ENCODE measurements at places on chromosomes 1 and 21.

DNA sequence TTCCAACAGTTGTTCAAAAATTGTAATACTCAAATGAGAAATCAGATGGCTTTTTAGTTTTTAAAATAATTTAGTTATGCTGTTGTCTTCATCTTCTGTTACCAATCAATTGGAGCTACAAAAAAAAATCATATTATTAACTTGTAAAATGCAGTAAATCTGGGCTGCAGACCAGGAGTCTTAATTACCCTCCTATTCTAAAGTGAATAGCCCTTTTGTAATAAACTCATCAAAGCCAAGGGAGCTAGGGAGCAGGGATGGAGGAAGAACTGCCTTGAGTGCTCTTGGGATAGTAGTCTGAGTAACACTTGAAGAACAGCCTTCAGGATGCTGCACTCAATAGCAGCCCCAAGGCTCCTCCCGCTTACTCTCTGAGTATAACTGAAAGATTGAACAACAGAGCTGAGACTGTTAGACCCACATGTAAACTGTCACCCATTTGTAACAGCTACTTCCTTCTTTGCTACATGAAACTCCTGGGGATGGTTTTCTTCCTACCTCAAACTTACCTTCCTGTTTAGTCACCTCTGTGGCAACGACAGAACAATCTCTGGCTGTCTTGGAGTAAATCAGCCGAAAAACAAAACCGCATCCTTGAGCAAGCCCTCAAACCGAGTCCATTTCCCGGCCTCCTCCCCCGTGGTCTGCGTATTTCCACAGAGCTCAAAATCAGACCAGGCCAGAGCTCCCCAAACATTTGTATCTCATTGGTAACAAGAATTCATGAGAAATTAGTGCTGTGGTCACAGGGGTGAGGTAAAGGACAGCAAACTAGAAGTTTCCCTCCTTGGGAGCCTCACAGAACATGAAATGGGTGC lies 55.9 kb downstream of the CD58 start:
- no peak for DNase-seq

GRCh38 chr1:219041141-219041540 lies 132.5 kb upstream of the LYPLAL1 start:
- DNase-seq, result no peak

GRCh38 chr1:222950892-222951291 lies 136.1 kb downstream of the DISP1 start:
- no peak for DNase-seq

GRCh38 chr1:203656796-203657747 lies 30.4 kb downstream of the ATP2B4 start:
- DNase-seq, result no peak

GRCh38 chr21:34779860-34780259 lies 111.1 kb downstream of the CLIC6 start:
- no peak for DNase-seq

DNA sequence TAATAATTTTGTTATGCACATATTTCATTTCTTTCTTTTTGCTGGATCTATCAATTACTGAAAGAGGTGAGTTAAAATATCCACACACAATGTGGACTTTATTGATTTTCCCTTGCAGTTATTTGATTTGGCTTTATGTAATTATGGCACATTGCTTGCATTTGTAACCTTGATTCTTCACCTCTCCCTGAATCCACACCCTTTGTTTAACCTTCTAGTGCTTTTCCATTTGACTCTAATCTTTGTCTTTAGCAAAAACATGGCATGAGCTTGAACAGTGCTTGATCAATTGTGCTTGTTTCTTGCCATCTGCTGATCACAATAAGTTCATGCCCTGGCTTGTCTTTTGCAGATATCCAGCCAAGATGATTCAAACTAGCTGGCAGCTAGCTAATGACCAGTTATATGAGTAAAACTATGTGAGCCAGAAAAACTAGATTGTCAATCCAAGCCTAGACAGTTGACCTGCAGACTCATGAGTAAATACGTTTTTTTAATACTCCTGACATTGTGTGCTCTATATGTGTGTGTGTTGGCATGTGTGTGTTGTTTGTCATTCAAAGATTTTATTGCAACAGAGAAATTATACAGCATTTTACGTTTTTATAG lies 899.2 kb downstream of the NCAM2 start:
- no peak for DNase-seq

- DNase-seq, result no peak
Measured at GRCh38 chr1:247701338-247701737, 15.1 kb downstream of the OR6F1 start.

DNA sequence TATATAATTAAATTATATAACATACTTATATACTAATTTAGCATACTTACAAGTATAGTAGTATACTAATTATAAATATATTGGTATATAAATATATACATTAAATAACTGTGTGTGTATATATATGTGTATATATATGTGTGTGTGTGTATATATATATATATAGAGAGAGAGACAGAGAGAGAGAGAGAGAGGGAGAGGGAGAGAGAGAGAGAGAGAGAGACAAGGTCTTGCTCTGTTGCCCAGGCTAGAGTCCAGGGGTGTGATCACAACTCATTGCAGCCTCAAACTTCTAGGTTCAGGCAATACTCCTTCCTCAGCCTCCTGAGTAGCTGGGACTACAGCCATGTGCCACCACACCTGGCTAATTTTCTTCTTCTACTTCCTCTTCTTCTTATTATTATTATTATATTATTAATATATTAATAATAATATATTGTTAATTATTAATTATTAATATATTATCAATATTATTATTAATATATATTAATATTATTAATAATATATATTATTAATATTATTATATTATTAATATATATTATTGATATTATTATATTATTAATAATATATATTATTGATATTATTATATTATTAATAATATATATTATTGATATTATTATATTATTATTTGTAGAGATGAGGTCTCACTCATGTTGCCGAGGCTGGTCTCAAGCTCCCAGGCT lies 185.5 kb downstream of the CRB1 start:
- no peak for DNase-seq

DNA sequence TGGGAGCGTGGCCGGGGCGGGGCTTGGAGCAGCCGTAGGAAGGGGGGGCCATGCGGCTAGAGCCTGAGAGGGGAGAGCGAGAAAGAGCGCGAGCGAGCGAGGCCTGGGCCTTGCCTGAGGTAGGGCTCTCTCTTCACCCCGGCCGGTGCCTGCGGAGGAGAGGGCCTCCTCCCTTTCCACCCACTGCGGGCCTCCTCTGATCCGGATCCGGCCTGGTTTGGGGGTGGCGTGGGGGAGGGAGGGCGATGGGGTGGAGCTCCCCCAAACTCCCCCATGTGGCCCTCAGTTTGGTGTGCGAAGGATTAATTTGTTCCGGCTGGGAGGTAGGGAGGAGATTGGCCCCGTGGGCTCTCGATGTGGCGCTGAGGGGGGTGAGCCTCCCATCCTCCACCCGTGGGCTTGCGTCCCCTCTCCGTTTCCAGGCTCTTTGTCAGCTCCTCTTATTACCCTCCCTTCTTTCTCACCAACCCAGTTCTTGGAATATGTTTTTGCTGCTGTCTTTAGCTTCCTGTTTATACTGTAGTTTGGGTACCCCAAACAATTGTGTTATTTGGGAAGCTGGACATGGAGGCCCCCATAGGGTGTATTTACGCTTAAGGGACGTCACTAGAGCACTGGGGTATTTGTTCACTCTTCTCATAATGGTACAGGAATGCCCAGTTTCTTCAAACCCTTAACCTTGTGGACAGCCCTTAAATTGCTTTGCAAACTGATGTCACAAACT lies 685 bp downstream of the UBAP2L start:
- DNase-seq, result no peak

- DNase-seq, result no peak
Measured at GRCh38 chr1:161481624-161482392, 23.4 kb upstream of the FCGR2A start.

GRCh38 chr1:205774198-205775014 lies 876 bp downstream of the RAB29 start:
- DNase-seq, result no peak

DNA sequence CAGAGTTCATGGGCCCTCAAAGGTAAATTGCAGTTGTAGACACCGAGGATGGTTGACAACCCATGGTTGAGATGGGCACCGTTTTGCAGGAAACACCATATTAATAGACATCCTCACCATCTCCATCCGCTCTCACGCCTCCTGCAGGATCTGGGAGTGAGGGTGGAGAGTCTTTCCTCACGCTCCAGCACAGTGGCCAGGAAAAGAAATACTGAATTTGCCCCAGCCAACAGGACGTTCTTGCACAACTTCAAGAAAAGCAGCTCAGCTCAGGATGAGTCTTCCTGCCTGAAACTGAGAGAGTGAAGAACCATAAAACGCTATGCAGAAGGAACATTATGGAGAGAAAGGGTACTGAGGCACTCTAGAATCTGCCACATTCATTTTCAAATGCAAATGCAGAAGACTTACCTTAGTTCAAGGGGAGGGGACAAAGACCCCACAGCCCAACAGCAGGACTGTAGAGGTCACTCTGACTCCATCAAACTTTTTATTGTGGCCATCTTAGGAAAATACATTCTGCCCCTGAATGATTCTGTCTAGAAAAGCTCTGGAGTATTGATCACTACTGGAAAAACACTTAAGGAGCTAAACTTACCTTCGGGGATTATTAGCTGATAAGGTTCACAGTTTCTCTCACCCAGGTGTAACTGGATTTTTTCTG lies 9.3 kb downstream of the SLAMF8 start:
- DNase-seq, result no peak

- DNase-seq, result no peak
Measured at GRCh38 chr21:43924421-43925095, 59.5 kb downstream of the AGPAT3 start.

DNA sequence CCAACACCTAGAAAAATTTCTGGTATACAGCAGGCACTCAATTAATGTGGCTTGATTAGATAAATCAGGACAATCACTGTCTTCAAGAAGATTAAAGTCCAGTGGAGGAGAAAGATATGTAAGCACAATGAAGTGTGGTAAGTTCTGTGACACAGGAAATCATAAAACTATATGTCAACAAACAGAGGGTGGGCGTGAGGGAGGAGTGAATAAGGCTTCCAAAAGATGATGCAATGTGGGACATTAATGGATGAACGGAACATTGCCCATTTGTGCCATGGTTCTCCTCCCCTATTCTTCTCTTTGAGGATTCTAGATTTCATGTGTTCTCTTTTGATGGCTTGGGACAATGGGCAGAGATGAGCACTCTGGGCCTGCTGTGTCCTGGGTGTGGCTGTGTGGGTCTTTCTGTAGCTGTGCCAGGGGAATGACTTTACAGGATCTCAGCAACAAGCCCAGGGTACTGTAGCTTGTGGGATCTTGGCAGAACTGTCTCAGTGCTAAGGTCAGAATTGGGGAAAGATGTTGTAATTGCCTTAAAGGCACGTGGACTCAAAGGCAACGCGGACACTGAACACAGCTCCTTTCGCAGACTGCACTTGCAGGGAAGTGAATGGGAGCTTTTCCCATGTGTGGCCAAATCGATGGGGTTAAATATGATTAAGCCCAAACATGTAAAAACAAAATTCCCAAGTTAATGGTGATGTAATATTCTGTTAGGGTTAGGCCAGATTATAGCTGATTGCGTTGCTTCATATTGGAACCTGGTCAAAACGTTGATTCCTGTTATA lies 366.9 kb downstream of the TGFB2 start:
- DNase-seq, result no peak

GRCh38 chr1:166202546-166202945 lies 35.7 kb upstream of the FAM78B start:
- no peak for DNase-seq

GRCh38 chr1:150156868-150157603 lies 7.3 kb downstream of the PLEKHO1 start:
- DNase-seq, result no peak

GRCh38 chr1:97332716-97333115 lies 588.1 kb downstream of the DPYD start:
- DNase-seq, result no peak

DNA sequence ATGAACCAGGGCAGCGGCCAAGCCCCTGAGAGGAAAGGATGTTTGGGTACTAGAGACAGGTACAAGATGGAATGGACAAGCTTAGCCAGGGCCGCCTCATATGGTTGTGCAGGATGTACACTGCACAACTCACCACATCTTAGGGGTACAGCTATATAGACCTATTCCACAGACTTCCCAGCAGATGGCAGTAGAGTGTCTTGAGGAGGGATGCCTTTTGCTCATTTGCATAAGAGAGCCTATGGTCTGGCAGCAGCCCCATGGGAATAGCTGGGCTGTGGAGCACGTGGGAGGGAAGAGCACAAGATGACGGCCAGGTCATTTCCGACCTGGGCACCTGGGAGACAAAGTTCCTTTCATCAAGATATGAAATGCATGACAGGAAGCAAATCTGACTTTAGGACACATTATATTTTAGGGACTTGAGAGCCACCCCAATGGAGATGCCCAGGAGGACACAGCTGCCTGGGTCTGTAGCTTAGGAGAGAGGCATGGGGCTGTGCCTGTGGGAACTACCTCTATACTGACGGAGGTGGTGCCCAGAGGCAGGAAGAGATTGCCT lies 215.5 kb downstream of the KCNJ6 start:
- DNase-seq, result peak; percentile 89

DNA sequence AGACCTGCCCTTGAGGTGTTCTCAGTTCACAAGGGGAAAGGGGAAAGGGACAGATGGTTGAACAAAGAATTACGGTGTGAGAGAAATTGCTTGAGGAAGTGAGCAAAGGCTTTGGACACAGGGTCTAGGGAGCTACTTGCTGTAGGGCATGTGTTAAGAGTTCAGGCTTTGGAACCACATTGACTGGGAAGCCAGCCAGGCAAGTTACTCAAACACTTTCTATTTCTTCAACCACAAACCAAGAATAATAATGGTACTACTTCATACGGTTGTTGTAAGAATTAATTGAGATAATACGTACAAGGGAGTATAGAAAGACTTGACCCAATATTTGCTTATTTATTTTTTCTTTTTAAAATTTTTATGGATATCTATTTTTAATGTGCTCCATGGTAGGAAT lies 26.6 kb downstream of the AK4 start:
- DNase-seq, result peak; percentile 67

GRCh38 chr1:72432645-72433267 lies 150.4 kb upstream of the NEGR1 start:
- DNase-seq, result no peak

DNA sequence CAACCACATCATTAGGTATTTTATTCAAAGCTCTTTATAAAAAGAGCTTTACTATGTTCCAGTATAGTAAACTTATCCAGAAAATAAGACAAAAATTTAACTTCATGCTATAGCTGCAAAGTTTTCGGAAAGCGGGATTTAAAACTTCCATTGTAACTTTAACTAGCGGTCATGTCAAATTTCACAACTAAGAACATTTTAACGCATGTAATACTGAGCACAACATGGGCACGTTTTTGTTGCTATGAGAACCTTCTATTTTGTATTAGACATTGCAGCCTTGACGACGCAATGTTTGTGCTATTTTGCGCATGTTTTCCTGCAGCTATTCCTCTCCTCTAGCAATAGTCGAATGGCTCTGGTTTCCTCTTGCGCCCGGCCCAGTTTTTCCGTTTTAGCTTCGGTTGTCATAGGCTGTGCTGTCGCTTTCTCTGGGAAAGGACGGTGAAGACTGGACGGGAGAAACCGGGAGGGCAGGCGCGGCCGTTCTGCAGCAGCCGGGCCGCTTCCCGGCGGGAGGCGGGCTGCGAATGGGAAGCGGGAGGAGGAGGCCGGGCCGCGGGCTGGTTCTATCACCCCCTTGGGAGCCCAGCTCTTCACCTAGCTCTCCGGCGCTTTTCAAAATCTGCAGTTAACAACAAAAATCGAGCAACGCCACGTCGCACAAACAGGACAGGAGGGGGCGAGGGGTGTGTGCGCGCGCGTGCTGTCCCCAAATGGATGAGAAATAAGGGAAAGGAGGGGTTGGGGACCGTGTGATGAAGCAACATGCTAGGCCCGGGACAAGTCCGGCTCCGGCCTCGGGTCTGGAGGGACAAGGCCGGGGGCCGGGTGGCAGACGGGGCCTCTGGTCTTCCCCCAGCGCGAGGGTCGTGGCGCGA lies 105.3 kb upstream of the HNRNPU start:
- peak; percentile 30 for DNase-seq

Measured in H54 (cell line).